Bronchial epithelial cell (primary cell): ENCODE measurements at places on chromosomes 1 and 21.

DNA sequence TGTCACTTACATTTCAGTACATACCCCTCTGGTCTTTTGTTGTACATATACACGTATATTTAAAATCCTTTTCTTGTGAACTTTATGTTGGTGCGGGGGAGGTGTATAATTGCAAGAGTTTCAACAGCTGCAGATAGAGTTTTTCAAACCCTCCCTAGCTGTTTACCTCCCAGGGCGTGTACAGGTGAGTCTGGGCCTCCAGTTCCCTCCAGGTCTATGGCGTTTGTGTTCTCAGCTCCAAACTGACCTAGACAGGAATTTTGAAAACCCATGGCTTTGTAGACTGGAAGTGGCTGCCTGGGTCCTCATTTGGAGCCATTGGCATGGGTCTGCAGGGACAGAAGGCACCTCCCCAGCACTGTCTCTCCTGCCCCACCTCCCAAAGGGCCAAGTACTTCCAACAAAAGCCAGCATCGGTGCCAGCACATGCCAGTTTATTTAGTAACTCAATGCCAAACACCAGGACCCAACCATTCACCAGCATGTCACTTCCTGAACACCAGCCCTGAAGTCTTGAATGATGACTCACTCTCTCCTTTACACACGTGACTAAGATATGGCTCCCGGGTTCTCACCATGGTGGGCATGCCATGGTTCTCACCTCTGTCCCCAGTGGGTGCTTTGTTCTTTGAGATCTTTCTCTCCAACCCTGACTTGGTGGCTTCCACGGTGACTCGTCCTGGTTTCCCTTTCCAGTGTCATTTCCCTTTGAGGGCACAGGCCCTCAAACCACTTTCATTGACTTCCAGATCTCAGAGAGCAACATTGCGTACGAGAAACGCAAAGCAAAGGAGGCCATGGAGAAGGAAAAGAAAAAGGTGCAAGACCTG, 57.3 kb upstream of the EFHD2 start:
- peak; percentile 96 for DNase-seq

GRCh38 chr1:68320349-68320748, 88.0 kb upstream of the WLS start:
- DNase-seq: no peak

GRCh38 chr1:153537376-153537730, 1.6 kb upstream of the S100A6 start:
- DNase-seq: no peak

DNA sequence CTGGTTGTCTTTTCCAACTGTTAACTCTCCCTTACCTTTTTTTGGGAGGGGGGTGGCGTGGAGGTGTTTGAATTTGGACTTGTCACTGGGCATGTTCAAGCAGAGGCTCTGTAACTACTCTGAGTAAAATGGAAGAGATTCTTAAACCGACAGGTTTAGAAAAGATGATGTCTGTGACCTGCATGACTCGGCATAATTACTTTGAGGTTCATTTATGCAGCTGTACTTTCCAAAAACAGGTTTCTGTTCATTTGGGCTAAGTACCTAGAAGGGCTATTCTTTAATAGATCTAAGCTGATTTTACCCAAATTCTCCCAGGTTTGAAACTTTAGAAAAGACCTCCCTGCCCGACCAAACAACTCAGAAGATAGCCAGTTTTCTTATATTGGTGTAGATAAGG, 80.3 kb downstream of the SLC35A3 start:
- peak; percentile 69 for DNase-seq

- DNase-seq: peak; percentile 41
Measured at GRCh38 chr21:36330904-36331303, 10.9 kb downstream of the MORC3 start.

GRCh38 chr21:41954654-41955499, 1.1 kb upstream of the C2CD2 start:
- no peak for DNase-seq
